ENCODE measurements at places on chromosomes 4 and X.

DNA sequence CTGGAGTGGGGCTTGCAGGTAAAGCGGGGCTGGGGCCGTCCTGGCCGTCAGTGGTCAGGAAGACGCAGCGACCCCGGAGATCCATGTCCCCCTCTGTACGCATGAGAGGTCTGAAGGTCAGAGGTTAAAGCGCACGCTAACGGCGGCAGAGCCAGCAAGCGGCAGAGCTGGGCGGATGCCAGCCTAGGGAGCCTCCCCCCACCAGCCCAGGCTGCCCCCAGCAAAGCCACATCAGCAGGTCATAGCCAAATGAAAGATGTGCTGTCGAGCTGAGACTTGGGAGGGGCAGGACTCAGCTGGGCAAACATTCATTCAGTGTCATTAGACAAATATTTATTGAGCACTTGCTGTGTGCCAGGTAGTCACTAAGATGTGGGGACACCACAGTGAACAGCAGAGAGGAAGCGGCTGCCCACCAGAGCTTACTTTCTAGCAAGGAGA lies 593 bp upstream of the JAKMIP1 start:
- DNase-seq = no peak

DNA sequence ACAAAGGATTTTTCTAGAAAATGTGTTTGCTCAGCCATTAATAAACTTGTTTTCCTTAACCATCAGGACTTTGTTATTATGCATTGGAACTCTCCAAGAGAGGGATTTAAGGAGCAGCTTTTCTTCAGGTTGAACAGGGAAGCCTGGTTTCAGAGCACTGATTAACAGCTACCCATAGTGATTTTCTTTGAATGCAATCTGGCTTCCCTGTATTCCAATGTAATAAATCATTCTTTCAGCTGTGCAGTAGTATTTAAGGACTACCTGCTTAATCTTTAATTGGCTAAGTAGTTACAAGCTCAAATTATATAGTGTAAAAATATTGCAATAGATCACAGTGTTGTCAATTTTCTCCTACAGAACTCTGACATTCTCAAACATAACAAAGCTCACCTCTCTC lies 77.5 kb downstream of the TMEM156 start:
- DNase-seq = no peak

DNA sequence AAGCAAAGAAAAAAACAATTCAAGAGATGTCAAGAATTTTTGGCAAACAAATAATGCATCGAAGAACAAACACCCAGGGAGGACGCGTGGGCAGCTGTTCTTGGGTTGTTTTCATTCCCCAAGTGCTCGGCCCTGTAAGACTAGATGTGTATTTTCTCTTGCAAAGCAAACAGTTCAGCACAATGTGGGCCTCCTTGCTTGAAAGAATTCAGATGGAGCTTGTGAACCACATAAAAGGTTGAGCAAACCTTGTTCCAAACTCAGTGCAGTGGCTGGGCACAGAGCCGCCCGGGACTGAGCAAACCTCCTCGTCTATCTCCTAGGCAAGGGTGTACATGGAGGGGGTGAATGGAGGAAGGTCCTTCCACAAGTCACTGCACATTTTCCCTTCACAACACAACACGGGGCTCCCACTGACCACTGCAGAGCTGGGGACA lies 82.4 kb downstream of the HTRA3 start:
- DNase-seq = no peak

DNA sequence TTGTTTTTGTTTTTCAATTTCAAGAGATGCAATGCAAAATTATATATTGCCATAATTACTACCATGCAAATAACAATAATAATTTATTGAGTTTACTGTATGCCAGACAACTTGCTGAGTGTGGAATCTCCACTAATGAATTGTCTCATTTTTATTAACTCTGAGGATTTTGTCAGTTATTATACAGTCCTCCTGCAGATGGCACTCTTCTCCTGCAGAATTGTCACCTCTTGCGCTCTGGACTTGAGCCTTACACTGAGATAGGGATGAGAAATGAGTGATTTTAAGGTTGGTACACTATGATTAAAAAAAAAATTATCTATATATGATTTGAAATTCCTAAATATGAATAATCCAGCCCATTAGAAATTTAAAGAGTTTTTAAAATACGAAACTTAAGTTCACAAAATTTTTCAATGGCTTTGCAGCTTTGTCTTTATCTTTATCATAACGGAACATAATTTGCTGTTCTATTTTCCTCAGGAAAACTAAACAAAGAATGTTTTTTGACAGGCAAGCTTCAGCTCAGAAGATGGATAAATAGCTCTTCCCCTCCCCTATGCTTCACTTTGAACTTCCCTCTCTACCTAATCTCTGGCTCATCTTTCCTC lies 12.7 kb upstream of the PAQR3 start:
- no peak for DNase-seq

DNA sequence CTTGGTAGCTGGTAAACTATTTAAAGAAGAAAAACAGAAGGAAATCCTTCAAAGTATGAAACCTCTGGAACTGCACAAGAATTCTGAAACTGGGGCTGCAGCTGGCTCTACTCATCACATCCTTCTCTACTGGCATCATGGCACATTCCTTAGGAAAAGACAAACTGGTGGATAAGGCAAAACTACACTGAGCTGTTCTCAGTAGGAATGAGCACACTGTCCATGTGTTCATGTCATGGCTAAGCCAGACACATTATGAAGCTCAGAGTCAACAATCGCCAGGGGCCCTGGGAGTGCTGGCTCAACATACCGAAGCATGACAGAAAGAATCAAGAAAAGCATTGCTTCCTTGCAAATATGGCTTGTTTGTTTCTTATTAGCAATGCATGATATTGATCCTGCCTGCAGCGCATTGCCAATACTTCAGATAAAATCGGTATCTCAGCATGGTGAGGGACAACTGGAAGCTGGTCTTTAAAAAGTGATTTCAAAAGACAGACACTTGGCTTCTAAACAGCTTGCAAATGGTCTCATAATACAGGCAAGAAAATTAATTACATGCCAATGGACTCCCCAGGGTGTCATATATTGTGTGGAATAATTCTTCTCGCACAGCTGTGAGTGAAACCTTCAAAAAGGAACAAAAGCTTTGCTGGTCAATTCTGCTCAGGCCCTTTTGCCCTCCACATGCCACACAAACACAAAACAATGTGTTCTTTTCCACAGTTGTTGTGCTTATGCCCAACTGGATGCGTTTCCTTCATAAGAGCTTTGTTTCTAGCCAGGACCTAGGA lies 300.2 kb upstream of the VCX start:
- no peak for DNase-seq

DNA sequence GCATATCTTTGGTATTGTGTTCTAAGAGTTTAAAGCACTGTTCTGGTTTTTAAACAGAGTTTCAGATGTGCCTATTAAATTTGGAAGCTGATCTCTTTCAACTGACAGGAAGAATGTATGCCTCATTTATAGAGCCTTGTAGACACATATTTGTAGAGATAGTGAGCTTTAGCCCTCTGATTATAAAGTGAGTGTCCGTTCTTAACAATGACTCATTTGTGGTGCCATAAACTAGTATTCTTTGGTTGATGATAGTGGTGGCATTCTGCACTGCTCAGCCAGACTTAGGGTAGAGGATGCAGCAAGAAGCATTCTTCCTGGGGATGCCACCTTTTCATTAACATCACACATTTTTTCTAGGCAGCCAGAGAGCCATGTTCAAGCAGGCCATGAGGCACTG lies 121.7 kb downstream of the TLL1 start:
- DNase-seq = no peak

- DNase-seq = no peak
Measured at GRCh38 chr4:174010547-174010946, 272.9 kb downstream of the FBXO8 start.

GRCh38 chr4:1201851-1202525 lies 29.6 kb upstream of the SPON2 start:
- no peak for DNase-seq

- no peak for DNase-seq
Measured at GRCh38 chr4:7820031-7820818, 119.4 kb downstream of the AFAP1 start.

GRCh38 chrX:72258174-72258573 lies 18.9 kb downstream of the RPS4X start:
- no peak for DNase-seq

DNA sequence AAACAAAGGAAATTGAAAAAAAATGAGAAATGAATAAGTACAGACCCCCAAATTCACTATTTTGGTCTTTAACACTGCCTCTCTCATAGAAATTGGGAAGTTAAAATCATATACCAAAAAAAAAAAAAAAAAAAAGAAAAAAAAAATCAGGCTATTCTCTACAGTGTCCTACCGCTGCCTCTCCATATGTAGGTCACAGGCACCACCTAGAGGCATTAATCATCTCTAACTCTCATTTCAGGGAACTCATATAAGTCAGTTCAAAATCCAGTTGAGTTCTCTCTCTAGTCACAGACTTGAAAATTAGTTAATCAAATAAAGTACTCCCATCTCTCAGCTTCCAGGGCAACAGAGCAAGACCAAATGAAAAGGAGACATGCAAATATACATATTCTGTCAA lies 47.9 kb downstream of the COX18 start:
- DNase-seq = no peak

GRCh38 chr4:121717680-121718237 lies 21.0 kb upstream of the ANXA5 start:
- no peak for DNase-seq

DNA sequence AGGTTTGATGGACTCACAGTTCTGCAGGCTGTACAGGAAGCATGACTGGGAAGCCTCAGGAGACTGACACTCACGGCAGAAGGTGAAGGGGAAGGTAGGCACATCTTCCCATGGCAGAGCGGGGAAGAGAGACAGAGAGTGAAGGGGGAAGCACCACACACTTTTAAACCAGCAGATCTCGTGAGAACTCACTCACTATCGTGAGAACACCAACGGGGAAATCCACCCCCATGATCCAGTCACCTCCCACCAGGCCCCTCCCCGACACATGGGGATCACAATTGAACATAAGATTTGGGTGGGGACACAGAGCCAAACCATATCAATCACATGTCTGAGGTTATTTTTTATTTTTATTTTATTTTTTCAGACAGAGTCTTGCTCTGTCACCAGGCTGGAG lies 4.9 kb upstream of the NAT8L start:
- DNase-seq = no peak

DNA sequence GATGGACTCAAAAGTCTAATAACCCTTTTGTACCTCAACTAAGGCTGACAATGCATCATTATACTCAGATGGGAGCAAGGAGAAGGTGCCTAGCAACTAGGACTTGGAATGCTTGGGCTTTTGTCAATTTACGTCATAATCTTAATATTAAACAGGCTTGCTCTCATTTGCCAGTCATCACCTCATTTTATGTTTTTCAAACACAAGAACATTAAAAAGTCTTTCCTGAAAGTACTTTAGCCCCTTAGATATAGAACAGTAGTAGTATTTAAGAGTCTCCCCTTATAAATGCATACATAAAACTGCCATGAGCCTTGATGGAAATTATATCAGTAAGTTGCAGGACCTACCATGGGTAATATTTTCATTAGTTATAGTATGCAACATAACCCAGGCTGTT lies 150.7 kb upstream of the INTU start:
- DNase-seq = no peak

GRCh38 chrX:76172325-76172893 lies 453 bp upstream of the PBDC1 start:
- DNase-seq = no peak

DNA sequence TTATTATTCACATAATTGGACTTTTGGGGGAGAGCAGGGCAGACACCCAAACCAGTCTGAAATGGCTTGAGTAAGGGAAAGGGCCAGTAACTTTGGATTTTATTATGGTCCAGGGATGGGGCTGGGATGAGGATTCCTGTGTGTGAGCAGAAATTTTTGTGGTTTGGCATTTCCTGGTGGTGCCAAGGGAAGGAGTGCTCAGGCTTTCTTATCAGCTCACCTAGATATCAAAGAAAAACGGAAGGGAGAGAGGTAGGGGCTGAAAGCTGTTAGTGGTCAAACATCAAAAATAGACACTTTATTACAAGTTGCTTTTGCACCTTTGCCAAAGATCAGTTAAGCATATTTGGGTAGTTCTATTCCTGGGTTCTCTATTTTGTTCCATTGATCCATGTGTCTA lies 128.5 kb upstream of the DIPK2B start:
- no peak for DNase-seq

GRCh38 chr4:23648854-23649596 lies 240.8 kb downstream of the PPARGC1A start:
- no peak for DNase-seq

- DNase-seq = no peak
Measured at GRCh38 chr4:88352062-88352740, 26.5 kb upstream of the HERC6 start.

DNA sequence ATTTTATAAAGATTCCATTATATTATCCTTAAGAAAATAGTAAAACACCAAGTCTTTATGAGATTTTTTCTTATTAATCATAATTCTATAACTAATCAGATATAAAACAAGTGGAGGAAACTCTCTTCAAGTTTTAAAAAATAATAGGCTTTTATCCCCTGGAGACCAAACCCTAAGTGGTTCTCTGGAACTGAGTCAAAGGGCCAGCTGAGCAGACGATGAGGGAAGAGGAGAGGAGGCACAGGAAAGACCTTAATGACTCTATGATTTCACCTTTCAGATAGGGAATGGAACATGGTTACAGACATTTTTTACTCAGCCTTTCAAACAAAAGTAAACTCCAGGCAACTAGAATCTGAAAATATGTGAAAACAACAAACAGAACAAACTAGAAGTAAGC lies 201.8 kb downstream of the SLC39A8 start:
- no peak for DNase-seq

DNA sequence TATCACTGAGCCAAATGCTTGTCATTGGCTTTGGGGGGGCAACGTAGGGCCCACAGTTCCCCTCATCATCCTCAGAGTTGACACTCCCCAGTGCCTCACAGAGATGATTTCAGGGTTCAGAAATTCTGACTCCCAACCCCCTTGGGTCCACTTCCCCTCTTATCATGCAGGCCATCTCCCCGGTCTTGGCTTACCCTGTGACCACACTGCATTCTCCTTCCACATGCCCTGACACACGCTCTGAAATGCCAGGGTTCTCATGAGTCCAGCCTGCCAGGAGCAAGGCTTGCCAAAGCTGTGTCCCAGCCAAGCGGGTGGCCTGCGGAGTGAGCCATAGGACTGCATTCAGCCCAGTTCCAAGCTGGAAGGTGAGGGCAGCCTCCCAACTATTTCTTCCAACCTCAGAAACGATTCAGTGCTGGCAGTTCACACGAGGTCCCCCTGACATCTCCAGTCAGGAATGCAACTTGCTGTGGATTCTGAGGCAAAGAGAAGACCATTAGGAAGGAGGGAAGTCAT lies 101.2 kb downstream of the SMIM20 start:
- no peak for DNase-seq

- DNase-seq = no peak
Measured at GRCh38 chrX:125895518-125895917, 270.6 kb downstream of the DCAF12L2 start.

GRCh38 chr4:119152741-119153140 lies 17.1 kb downstream of the MYOZ2 start:
- no peak for DNase-seq

DNA sequence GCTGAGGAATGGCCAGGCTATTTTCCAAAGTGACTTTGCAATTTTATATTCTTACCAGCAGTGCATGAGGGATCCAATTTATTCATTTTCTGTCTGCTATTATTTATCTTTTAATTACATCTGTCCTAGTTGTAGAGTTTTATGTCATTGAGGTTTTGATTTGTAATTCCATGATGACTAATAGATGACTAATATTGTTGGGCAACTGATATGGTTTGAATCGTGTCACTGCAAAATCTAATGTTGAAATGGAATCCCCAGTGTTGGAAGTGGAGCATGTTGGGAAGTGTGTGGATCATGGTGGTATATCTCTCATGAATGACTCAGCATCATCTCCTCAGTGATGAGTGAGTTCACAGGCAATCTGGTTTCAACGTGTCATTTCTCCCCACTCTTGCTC lies 201.5 kb downstream of the TBX22 start:
- DNase-seq = no peak

GRCh38 chr4:48067536-48067935 lies 51.0 kb downstream of the NIPAL1 start:
- DNase-seq = no peak

Data from NCI-H524 treated with DMSO at 0.1 percent for 48 hours (cell line).